Progenitor cell of endocrine pancreas (in vitro differentiated cells): ENCODE measurements at places on chromosomes 5 and 9.

DNA sequence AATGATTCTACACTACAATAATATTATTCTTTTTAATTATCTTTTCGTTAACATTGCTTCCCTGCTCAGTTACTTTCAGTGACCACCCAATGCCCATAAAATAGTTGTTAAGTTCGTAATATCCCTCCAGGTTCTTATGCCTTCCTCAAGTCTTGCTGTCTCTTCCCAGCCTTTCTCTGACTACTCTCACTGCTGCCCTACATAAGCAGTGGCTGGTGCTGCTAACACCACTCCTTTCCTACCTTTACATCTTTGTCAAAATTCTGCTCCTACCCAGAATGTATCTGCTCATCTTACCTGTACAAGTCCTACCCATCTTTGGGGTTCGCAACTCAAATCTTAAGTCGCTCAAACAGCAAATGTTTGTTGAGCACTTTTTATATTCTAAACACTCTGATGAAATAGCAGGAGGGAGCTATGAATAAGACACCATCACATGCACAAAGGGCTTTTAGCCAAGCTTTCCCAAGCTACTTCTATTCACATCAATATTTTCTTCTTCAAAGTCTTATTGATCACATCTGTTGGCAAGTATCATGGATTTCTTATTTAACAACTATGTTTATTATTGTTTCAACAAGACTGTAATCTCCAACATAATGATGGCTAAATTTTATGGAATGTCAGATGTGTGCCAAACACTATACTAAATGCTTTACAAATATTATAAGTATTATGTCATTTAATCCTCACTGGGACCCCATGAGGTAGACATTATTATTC, 29.5 kb downstream of the SLC25A46 start:
- DNase-seq = no peak

DNA sequence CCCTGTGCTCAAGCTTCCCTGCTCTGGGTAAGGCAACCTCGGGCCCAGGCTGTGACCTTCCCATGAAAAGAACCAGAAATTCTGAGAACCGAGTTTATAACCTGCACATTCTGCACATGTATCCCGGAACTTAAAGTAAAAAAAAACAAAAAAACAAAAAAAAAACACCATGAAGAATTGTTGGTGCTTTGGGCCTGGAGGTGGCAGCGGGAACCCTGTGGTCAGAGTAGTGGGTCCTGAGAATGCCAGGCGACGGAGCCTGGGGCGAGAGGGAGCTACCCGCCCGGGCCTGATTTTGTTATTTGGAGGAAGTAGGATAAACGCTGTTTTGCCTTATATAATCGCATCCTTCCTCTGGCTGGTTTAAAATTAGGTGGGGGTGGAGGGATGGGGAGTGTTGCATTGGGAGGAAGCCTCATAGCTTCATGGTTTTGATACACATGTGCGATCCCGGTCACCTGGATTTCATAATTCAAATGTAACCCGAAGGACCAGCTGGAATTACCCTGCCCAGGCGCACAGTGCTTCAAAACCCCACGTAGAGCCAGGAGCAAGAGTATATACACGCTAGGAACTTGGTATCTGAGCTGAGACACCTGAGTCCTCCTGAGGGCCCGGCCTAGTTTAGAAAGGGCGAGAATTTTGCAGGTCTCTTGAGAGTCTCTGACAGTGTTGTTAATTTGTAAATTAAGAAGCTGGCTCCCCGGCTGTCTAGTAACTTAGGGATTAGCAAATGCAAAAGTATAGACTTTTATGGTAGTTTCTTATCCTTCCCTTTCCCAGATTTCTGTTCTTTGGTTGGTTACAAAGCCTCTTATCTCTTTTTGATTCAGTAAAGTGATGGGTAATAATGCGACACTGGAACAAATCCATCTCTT, 2.8 kb downstream of the MSX2 start:
- DNase-seq = no peak

DNA sequence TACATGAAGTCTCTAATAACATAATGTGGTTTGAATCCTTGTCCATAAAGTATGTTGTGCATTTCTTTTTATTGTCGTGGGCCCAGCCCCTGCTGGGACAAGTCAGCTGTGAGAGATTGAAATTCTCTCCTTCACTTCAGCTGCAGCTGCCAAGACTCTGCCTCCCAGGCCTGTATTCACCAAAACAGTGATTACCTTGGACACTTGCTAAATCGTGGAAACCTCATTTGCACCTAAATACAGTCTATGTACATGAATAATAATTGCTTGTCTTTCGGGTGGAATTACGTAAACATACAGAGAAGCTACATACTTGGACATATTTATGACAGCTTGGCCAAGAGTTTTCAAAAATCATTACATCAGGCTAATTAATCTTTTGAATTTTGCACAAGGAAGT, 898.5 kb upstream of the SEMA6A start:
- no peak for DNase-seq

DNA sequence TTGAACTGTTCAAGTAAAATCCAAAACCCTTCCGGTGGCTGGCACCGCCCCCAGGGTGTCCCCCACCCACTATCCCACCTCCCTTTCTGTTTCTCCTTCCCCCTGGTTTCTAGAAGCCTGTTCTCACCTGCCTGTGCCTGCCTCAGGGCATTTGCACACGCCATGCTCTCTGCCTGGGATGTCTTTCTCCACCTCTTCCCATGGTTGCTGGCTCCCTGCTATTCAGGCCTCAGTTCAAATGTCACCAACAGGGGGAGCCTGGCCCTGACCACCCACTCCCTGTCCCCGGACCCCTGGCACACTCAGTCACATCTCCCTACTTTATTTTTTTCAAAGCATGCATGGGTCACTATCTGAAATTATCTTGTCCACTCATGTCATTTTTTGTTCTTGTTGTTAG, 39.9 kb upstream of the EEIG1 start:
- no peak for DNase-seq

GRCh38 chr5:73282383-73282782, 109.4 kb downstream of the TMEM174 start:
- no peak for DNase-seq

DNA sequence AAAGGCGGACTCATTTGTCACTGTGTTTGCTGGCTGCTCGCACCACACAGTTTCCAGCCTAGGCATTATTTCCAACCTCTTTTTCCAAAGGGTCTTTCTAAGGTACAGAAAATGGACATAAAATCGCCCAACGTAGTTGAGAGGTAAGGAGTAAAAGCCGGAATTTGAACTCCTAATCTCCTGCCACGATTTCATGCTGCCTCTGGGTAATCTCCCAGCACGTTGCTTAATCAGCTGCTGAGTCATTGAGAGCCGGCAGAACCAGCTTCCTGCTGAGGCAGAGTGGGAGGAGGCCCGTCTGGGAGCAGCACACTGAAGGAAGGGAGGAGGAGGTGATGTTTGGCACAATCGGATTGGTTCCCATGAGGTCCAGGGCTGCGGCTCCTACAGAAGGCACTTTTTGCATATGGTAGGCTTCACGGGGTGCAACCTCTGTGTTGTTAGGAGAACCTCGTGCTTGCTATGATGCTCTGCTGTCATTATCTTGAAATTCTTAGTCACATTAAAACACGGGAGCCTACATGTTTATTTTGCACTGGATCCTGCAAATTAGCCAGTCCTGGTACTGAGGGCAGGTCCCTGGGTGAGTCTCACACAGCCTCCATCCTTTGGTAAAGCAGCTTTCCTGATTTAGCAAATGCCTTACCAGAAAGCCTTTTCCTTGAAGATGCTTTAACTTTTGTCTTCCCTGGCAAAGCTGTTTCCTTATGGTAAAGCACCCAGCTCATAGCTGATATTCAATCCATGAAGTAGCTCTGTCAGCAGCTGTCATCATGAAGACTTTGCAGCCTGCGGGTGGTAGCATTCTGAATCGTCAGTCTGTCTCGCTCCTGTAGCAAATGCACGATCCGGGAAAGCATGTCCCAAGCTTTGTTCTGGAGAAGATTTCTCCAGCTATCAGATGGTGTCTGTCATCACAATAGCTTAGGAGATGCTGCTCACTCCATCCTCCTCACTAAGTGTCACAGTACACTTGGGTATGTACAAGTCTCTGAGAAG, 191.6 kb upstream of the MSX2 start:
- peak; percentile 40 for DNase-seq

DNA sequence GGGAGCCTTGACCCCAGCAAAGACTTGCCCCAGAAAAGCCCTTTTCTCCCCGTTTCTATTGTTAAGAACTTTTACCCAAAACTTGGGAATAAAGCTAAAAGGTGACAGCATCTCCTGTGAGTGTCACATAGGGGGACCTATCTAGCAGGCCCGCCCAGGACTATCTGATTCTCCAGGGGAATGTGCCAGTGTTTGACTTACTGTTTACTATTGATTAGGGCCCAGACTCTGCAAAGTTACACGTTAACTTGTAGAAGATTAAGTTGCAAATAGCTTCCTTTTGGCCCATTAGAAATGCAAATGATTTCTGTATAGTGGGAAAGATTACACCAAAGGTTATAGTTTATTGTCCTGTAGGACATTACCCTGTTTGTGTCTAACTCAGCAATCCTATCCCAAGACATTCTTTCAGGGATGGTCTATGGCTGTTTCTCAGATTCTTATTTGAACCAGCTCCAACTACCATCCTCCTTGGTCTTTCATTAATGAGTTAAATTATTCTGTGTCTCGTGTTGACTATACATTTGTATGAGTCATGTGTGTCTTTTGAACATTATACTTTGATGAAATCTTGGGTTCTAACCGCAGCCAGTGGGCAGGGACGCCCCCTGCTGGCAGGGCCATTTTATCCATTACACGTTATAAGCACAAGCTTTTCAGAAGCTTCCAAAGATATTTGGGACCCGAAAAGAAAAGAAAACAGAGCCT, 60.7 kb downstream of the HRH2 start:
- no peak for DNase-seq

DNA sequence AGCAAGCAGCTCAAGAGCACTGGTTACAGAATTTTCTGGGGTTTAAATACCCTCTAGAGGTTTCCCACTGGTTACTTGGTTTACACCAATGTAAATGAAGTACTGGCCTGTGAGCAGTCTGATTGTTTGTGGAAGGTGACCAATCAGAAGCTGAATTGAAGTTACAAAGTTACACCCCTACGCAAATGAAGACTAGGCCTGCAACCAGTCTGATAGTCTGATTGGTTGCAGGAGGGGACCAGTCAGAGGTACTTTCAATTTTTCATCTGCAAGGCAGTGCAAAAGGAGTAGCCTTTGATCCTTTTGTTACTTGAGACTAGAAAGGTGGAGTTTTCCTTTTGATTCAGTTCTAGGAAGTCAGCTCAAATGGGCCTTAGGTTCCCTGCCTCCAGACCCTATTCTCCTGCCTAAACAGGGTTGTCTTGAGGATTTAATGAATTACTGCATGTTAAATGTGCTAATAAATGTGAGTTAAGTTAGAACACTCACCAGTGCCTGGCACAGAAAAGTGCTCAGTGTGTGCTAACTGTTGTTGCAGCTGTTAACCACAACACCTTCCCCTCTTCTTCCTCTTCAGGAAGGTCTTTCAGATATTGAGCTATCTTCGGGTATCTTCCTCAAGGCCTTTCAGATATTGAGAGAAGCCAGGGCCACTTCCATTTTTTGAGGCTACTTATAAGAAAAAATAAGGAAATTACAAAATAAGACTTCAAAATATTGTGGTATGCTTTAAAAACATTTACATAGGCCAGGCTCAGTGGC, 32.1 kb upstream of the CLINT1 start:
- no peak for DNase-seq

DNA sequence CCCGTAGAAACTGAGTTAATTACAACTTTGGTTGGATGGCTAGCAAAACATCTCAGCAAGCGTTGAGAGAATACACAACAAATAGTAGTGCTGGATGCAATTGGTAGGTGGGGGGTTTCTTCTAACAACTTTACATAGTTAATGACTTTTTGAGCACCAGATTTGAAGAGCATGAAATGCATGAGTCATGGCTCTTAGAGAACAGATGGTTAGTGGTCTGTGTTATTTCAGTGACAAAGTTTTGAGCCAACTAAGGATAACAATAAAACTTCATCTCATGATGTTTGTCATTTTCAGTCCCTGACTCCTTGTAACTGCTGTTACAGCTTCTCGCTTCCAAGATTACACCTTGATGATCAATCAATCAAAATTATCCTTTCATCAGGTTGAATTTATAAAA, 399.0 kb upstream of the BRINP1 start:
- DNase-seq = no peak

DNA sequence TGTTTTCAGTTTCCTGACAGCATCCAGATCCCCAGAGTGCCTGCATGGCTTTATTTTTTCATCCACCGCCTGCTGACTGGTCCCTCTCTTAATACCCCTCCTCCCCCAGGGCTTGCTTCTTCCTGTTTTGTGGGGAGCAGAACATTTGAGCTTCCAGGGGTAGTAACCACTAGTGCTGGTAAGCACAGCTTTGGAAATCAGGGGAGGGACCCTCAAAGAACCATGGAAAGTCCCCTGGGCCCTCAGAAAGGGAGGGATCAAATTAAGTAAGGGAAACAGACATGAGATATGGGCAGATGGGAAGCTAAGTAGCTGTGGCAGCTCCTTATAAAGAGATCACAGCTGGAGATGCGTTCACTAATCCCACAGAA, 26.8 kb downstream of the GRIA1 start:
- DNase-seq = no peak
